Ascending aorta (tissue), 2 donors: ENCODE measurements at places on chromosomes 13 and 19. TPM values are rescaled to one million over a fixed set of nuclear protein-coding genes. Genes with fewer than 3 reads are reported as not detected.

Gene ZNF578
- not detected for total RNA-seq

Gene NOTCH3
- total RNA-seq, result 524 TPM

Gene IPO5
- total RNA-seq, result 49.5 TPM

Gene GIPC1
- 123 TPM for total RNA-seq

Gene TYROBP
- total RNA-seq, result 31.5 TPM

Gene ADM5
- 9.8 TPM for total RNA-seq

Gene MLNR
- not detected for total RNA-seq
